ENCODE measurements at places on chromosomes 11 and 22. TPM values are rescaled to one million over a fixed set of nuclear protein-coding genes. Genes with fewer than 3 reads are reported as not detected.

GRCh38 chr11:123839131-123839530, 33.0 kb upstream of the OR6M1 start:
- no peak overlapping the region for H3K4me3 ChIP-seq
- H3K27me3 ChIP-seq: no peaks in the 10 kb centered on the region
- DNase-seq: no peak
- no peak overlapping the region for H3K27ac ChIP-seq
- H3K4me1 ChIP-seq: no peaks in the 10 kb centered on the region

- DNase-seq: peak; percentile 62
- H3K27ac ChIP-seq: no peak overlapping the region
- H3K4me1 ChIP-seq: no peaks in the 10 kb centered on the region
- H3K4me3 ChIP-seq: no peak overlapping the region
Observed at GRCh38 chr11:123628936-123629683, 25.3 kb downstream of the SCN3B start.

GRCh38 chr11:42951266-42951665, 360.5 kb upstream of the API5 start:
- DNase-seq: no peak
- no peaks in the 10 kb centered on the region for H3K36me3 ChIP-seq
- no peak overlapping the region for H3K27ac ChIP-seq
- H3K4me1 ChIP-seq: no peaks in the 10 kb centered on the region
- no peaks in the 10 kb centered on the region for H3K27me3 ChIP-seq

DNA sequence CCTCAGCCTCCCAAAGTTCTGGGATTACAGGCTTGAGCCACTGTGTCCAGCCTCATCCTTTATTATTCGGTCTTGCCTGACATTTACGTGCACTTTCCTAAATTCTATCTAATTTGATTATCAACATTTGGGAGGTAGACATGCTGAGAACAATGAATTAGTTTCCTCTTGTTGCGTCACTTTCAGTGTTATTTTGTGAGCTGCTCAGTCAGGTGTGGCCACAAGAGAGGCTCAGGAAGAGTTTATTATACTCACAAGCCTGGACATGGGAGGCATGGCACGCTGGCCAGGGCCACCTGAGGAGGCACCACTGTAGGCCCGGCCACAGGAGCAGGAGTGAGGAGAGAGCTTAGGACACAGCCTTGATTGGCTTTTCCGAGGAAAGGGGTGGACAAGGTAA, 59.7 kb upstream of the RBFOX2 start:
- H3K27me3 ChIP-seq: no peaks in the 10 kb centered on the region
- H3K27ac ChIP-seq: no peak overlapping the region
- H3K4me3 ChIP-seq: no peak overlapping the region
- H3K36me3 ChIP-seq: no peaks in the 10 kb centered on the region
- H3K4me1 ChIP-seq: no peaks in the 10 kb centered on the region
- DNase-seq: peak; percentile 36

DNA sequence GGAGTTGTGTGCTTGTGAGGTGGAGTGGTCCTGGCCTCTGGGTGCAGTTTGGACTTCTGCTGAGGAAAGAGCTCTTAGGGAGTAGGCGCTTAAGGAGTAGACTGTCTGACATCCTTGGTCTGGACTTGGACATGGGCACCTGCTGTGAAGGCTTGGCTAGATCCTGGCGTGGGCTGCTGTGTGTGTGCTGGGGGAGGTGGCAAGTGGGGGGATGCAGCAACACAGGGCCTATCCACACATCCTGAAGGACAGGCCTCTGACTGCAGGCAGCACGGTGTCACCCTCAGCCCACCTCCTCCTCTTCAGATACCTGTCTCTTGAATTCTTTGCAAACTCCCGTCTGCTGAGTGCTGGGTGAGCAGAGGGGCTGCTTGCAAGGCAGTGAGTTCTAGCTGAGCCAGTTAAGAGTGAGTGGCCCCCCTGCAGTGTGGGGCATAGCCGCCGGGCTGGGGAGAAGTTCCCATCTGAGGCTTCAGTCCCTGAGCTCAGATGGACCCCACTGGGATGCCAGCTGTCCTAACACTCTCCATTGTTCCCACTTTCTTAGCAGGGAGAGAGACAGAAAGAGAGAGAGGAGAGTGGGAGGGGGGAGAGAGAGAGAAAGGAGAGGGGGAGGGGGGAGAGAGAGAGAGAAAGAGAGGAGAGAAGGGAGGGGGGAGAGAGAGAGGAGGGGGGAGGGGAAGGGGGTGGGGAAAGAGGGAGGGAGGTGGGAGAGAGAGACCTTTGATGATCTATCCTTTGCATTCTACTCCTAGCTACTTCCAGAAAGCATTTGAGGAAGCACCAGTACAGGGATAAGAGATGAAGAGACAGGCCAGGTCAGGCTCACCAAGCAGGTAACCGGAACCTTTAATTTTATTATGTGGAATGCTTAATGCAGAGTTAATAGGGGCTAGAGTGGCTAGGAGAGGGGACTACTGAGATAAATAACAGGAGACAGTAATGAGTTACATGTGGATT, 12.6 kb downstream of the SOX10 start:
- no peak overlapping the region for H3K27ac ChIP-seq
- no peak for DNase-seq
- H3K4me1 ChIP-seq: no peaks in the 10 kb centered on the region
- H3K27me3 ChIP-seq: no peaks in the 10 kb centered on the region

DNA sequence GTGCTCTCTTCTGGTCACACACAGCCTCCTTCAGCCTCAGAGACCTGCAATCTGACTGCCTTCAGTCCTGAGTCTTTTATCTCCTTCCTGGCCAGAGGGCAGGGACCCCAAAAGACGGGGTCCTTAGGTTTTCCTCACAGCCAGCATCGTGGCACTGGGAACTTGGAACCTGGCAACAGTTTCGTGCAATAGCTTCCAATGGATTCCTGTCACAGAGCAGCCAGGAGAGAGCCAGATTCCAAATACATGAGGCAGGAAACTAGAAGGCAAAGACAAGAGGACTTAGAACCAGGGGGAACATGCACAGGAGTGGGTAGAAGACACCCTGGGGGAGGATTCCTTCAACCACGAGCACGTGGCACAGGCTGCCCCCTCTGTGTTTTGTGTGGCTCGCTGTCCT, 48.6 kb downstream of the C11orf91 start:
- no peak overlapping the region for H3K27ac ChIP-seq
- DNase-seq: no peak
- peaks cover 5% of the 10 kb centered on the region for H3K4me1 ChIP-seq

GRCh38 chr11:46378296-46378695, 3.2 kb upstream of the MDK start:
- no peak overlapping the region for H3K27ac ChIP-seq
- peaks cover 8% of the 10 kb centered on the region for H3K4me1 ChIP-seq
- H3K36me3 ChIP-seq: peaks cover 9% of the 10 kb centered on the region

- DNase-seq: peak; percentile 9
- no peaks in the 10 kb centered on the region for H3K36me3 ChIP-seq
- no peaks in the 10 kb centered on the region for H3K4me1 ChIP-seq
- no peaks in the 10 kb centered on the region for H3K27me3 ChIP-seq
Observed at GRCh38 chr22:19799322-19800190, 39.0 kb downstream of the TBX1 start.

GRCh38 chr11:7909585-7910285, 21.3 kb downstream of the OR10A6 start:
- no peaks in the 10 kb centered on the region for H3K4me1 ChIP-seq
- H3K4me3 ChIP-seq: no peak overlapping the region
- no peak overlapping the region for H3K27ac ChIP-seq
- no peaks in the 10 kb centered on the region for H3K36me3 ChIP-seq
- DNase-seq: no peak

- H3K4me3 ChIP-seq: no peak overlapping the region
- H3K36me3 ChIP-seq: no peaks in the 10 kb centered on the region
- no peaks in the 10 kb centered on the region for H3K27me3 ChIP-seq
- no peak for DNase-seq
Observed at GRCh38 chr11:45486461-45486860, 179.0 kb downstream of the CHST1 start.

- H3K36me3 ChIP-seq: peaks cover 4% of the 10 kb centered on the region
- H3K27me3 ChIP-seq: no peaks in the 10 kb centered on the region
- DNase-seq: peak; percentile 84
- peak overlapping the region; percentile 68 for H3K4me3 ChIP-seq
Observed at GRCh38 chr11:111983187-111983986, 41.8 kb upstream of the DLAT start.

DNA sequence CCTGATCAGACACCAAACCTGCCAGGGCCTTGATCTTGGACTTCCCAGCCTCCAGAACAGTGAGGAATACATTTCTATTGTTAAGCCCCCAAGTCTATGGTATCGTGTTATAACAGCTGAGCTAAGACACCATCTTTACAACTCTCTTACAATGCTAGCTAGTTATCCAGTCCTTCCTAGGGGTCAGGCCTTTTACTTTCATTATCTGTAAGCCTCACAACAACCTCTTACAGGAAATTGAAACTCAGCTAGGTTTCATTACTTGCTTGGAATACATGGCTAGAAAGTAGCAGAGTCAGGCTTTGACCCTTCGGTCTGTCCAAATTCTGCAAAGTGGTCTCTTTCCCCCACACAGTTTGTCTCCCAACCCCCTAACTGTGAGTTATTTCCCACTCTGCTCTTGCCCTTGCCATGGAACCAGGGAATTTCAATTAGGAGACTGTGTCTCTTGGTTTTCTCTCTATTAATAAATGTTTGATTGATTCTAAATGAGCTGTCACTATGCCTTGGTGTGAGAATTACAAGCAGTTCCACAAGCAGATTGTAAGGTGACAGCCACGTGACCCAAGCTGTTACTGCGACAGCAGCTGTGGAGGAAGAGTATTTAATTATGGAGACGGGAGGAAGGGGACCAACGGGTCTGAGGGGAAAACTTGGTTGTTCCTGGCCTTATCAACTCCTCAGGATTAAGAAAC, 38.4 kb upstream of the CLMP start:
- H3K4me1 ChIP-seq: no peaks in the 10 kb centered on the region
- H3K36me3 ChIP-seq: no peaks in the 10 kb centered on the region
- H3K27me3 ChIP-seq: no peaks in the 10 kb centered on the region
- DNase-seq: no peak

- H3K4me1 ChIP-seq: no peaks in the 10 kb centered on the region
- DNase-seq: no peak
- no peaks in the 10 kb centered on the region for H3K36me3 ChIP-seq
- no peak overlapping the region for H3K4me3 ChIP-seq
Observed at GRCh38 chr11:123920943-123921342, 18.5 kb upstream of the OR4D5 start.

DNA sequence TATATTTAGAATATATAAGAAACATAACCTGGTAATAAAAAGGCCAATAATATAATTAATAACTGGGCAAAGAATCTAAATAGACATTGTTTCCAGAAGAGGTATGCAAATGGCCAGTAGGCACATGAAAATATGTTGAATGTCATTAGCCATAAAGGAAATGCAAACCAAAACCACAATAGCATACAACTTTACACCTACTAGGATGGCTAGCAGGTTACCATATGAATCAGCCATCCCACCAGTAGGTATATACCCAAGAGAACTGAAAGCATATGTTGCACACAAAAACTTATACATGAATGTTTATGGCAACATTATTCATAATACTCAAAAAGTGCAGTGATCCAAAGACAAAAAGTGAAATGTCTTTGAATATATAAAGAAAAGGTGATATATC, 2.7 kb upstream of the OR2D2 start:
- no peaks in the 10 kb centered on the region for H3K4me1 ChIP-seq
- H3K27ac ChIP-seq: no peak overlapping the region
- DNase-seq: no peak
- H3K27me3 ChIP-seq: no peaks in the 10 kb centered on the region

- H3K4me1 ChIP-seq: peaks cover 22% of the 10 kb centered on the region
- peak overlapping the region; percentile 97 for H3K27ac ChIP-seq
- no peaks in the 10 kb centered on the region for H3K36me3 ChIP-seq
- H3K27me3 ChIP-seq: no peaks in the 10 kb centered on the region
Observed at GRCh38 chr11:86068138-86068871, 579 bp downstream of the PICALM start.

- peak overlapping the region; percentile 38 for H3K27ac ChIP-seq
- H3K4me3 ChIP-seq: peak overlapping the region; percentile 41
- no peaks in the 10 kb centered on the region for H3K36me3 ChIP-seq
- DNase-seq: peak; percentile 82
- peaks cover 16% of the 10 kb centered on the region for H3K4me1 ChIP-seq
- no peaks in the 10 kb centered on the region for H3K27me3 ChIP-seq
Observed at GRCh38 chr11:73288873-73289707, 17.0 kb downstream of the P2RY6 start.

GRCh38 chr22:31861226-31861840, 83.0 kb upstream of the YWHAH start:
- H3K4me1 ChIP-seq: peaks cover 2% of the 10 kb centered on the region
- peaks cover 6% of the 10 kb centered on the region for H3K36me3 ChIP-seq
- no peak for DNase-seq
- H3K27ac ChIP-seq: no peak overlapping the region
- H3K4me3 ChIP-seq: no peak overlapping the region

DNA sequence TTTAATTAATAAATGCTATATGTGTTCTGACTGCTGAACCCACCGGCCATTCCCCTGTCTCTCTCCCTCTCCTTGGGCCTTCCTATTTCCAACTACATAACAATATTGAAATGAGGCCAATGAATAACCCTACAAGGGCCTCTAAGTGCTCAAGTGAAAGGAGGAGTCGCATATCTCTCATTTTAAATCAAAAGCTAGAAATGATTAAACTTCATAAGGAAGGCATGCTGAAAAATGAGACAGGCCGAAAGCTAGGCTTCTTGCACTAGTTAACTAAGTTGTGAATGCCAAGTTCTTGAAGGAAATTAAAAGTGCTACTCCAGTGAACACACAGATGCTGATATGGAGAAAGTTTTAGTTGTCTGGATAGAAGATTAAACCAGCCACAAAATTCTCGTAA, 109.2 kb downstream of the TSPAN18 start:
- H3K27ac ChIP-seq: peak overlapping the region; percentile 81
- no peaks in the 10 kb centered on the region for H3K36me3 ChIP-seq
- no peaks in the 10 kb centered on the region for H3K27me3 ChIP-seq
- peaks cover 21% of the 10 kb centered on the region for H3K4me1 ChIP-seq
- H3K4me3 ChIP-seq: no peak overlapping the region

DNA sequence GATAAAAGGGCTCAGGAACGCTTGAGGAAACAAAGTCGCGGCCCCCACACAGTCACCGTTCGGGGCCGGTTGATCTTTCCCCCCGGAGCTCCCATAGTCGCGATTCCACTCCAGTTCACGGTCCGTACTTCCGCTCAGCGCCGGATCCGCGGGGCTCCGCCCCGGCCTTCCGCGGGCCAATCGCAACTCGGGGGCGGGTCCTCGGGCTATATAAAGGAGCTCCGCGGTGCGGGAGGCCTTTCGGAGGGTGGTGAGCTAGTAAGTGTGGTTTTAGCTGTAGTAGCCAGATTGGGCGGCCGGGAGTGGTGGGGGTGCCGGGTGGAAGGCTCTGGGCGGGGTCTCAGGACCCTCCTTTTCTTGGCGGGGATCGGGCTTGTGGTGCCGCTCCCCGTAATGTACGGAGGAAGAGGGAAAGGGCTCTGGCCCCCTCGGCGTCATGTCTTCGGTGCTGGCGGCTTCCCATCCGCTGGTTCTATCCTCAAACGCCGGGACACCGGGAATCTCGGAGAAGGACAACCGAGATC, at the start of the genes C11orf98 and CSKMT:
C11orf98 (minus strand) TSS at position 136 of the 524 bp plus-strand sequence; CDS start at position 95, 41 bp downstream.
CSKMT (plus strand) TSS at position 238 of the 524 bp plus-strand sequence. CDS start 568 bp downstream, outside the sequence.
- peak within 1 kb of the TSS; percentile 79 for H3K27ac ChIP-seq
- no peaks in the 10 kb centered on the region for H3K27me3 ChIP-seq
- H3K36me3 ChIP-seq: no peaks in the 10 kb centered on the region
- H3K4me3 ChIP-seq: peak within 1 kb of the TSS; percentile 93

GRCh38 chr11:70339066-70339465, 59.3 kb upstream of the CTTN start:
- H3K27ac ChIP-seq: no peak overlapping the region
- no peak overlapping the region for H3K4me3 ChIP-seq
- H3K4me1 ChIP-seq: peaks cover 1% of the 10 kb centered on the region
- no peaks in the 10 kb centered on the region for H3K27me3 ChIP-seq
- no peak for DNase-seq
- H3K36me3 ChIP-seq: peaks cover 55% of the 10 kb centered on the region

Gene EED
- total RNA-seq: 21.1 TPM

Gene OOSP3
- total RNA-seq: not detected

Gene KCNJ1
- total RNA-seq: 175 TPM

Gene C11orf16
- total RNA-seq: 0.91 TPM

Gene CRYAB
- 1,312 TPM for total RNA-seq

Gene ARHGEF17
- total RNA-seq: 68.2 TPM

Gene STK33
- 11.9 TPM for total RNA-seq

Gene LRP4
- total RNA-seq: 3.7 TPM

Gene OR10A2
- total RNA-seq: not detected

Gene RCN1
- 82.0 TPM for total RNA-seq

All from kidney (tissue), 22 donors.